ENCODE measurements at places on chromosomes 2 and 18.

DNA sequence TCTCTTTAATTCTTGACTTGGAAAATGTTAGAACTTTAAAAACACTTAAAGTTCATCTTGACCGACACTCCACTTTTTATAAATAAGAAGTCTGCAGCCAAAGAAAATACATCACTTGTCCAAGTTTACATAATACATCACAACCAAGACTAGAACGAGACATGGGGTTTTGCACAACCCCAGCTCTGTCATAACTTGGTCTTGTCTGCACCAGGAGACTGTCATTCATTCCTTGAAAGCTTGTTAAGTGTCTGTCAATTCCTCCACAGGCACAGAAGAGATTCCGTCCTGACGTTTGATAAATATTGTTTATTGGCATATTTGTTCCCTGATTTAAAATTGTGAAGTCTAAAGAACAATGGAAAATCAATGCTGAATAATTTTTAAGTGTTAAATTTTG lies 139.5 kb upstream of the SETBP1 start:
- no peak for DNase-seq

DNA sequence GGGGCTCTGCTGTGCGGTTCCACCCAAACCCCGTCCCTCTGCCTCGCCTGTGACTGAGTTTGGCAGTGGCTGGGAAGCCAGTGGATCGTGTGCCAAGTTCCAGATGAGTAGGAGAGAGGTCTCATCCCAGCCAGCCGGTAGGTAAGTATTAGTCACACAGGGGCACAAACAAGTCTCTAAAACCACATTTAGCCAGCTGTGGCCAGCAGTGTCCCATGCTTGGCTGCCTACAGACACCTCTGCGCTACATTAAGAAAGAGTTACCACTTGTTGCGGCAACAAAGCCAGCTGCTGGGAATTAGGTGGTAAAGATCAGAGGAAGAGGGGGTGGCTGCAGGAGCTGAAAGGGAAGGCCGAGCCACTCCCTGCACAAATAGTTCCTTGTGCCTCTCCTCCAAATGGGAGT lies 81.2 kb downstream of the GATA6 start:
- no peak for DNase-seq

GRCh38 chr2:145256551-145256950 lies 736.6 kb upstream of the ZEB2 start:
- no peak for DNase-seq

DNA sequence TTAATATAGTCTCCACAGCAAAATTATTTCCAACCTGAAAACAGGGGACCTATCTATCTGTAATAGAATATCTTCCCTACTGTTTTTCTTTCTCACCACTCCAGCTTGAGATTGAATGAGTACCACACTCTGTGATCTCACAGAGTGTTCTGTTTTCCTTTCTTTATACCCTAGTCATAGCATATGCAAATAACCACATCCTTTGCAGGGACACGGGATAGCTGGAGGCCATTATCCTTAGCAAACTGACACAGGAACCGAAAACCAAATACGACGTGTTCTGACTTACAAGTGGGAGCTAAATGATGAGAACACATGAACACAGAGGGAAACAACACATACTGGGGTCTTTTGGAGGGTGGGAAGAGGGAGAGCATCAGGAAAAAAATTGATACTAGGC lies 224.7 kb downstream of the SLC8A1 start:
- no peak for DNase-seq

- DNase-seq, result no peak
These were observed 182.2 kb upstream of the ZFP36L2 start for GRCh38 chr2:43408407-43409160.

Measured in pancreas (tissue), 10 donors.